Cortex of kidney (tissue), 1 donor: ENCODE measurements at places on chromosomes 7 and 10.

DNA sequence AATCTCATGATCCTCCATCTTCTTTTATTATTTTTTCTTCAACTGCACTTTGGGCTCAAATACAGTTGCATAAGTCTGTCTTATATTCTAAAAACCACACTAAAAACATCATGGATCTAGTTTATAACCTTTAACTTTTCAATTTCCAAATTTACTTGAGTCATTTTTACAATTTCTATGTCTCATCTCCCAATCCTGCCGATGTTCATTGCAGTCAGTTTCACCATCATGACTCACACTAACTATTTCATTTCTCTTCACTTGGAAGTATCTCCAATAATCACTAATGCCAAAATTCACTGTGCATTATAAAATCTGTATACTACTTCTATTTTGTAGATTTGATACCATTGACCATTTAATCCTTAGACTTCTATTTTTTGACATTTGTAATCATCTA lies 806.9 kb upstream of the SORCS1 start:
- DNase-seq: no peak

DNA sequence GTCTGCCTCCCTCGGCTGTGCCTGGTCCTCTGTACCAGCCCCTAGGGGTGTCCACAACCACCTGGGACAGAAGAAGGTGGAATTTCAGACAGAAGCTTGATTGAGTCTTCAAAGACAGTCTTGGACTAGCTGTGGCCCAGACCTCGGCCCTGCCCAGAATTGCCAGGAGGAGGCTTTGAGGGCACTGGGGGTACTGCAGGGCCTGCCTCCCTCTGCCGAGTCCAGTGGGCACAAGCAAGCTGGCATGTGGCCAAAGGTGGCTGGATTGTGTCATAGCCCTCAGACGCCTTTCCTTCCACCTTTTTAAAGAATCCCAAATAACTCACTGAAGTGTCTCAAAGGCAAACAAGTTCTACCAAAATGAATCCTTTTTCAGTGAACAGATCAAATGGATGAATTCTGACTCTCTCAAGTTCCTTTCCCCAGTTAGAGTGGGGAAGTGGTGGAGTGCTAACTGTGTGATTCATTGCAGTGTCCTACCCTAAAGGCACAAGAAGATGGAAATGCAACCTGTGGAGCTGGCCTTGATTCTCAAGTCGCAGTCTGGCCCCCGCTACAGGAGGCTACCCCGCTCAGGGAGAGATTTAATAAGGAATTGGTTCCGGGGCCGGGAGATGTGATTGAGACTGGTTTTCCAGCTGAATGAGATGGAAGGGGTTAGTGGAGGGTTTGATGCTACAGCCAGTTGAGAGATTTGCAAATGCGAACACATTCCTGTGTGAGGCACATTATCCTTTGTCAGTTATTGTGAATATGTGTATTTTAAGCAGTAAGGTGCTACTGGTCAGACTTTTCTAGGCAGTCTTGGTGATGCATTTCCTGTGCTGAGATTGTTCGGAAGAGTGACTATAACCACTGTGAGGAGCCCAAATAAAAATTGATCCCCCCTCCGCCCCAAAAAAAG lies 28.8 kb upstream of the SLC26A4 start:
- DNase-seq: no peak

GRCh38 chr7:100173806-100174495 lies 3.2 kb downstream of the GPC2 start:
- no peak for DNase-seq

GRCh38 chr7:109763611-109764010 lies 1193.9 kb downstream of the DNAJB9 start:
- no peak for DNase-seq

DNA sequence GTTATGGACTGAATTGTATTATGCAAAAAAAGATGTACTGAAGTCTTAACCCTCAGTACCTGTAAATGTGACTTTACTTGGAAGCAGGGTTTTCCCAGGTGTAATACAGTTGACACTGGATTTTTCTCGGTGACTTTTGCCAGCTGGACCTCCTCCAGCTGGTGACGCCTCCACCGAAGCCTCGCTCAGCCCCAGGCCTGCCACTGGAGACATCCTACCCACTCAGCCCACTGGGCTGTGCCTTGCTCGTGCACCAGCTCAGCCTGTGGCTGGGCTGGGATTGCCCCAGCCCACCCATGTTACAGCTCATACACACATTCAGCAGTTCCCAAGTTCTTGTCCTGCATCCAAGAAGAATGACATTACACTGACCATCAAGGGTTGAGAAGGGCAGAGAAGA lies 42.4 kb upstream of the GPR22 start:
- DNase-seq: no peak

DNA sequence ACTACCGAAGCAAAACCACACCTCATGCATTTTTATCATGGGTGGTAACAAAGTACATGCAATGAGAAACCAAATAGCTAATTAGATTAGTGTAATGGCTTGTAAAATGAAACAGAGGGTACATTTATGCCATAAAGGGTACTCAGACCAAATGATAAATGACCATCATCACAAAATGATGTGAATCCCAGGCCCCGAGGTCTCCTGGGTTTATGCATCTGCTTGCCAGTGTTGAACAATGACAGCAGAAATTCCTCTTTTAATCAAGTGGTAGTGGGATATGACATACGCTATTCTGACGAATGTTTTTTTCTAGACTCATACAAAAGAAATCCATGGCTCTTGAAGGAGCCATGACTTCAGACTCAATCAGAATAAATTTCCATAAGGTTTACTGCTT lies 249.5 kb upstream of the SLC26A5 start:
- no peak for DNase-seq

DNA sequence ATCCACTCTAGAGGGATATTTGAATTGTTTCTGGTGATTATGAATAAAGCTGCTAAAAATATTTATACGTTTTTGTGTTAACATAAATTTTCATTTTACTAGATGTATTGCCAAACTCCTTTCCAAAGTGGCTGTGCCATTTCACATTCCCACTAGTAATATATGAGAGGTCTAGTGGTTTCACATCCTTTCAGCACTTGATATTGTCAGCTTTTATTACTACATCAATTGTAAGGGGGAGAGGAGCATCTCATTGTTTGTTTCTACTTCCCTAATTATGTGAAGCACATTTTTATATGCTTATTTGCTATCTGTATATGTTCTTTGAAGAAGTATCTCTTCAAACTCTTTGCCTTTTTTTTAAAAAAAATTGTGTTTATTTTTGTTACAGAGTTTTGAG lies 184.5 kb downstream of the ADK start:
- no peak for DNase-seq

GRCh38 chr10:91541481-91541880 lies 91.4 kb downstream of the PPP1R3C start:
- DNase-seq: no peak

- no peak for DNase-seq
These were observed 156.6 kb downstream of the ADRA2A start for GRCh38 chr10:111233439-111233838.

GRCh38 chr7:23895666-23896096 lies 185.7 kb downstream of the STK31 start:
- DNase-seq: no peak

DNA sequence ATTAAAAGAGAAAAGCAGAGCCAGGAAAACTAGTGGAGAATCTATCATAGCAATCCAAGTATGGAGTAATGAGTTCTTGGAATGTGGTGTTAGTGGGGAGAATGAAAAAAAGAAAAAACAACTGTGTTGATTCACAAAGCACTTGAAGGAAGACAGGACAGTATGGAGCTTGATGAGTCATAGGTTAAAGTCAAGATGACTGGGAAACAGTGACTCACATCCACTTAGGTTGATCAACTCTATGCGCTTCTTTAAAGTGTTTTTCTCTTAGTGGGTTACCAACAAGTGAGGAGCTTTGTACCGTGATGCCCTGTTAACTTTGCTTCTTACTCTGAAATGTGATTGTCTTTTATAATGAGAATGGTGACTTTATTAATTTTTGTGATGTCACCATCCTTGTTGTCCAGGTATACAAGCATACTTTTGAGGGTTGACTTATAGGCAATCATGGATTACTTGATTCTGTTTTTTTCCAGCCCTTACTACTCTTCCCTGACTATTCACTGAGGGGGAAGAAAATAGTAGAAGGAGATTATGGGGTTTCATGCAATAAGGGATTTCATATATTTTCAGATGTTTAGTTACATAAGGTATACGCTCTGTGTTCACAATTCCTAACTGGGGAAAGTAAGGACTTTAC lies 32.1 kb upstream of the MDFIC start:
- no peak for DNase-seq

GRCh38 chr10:24866604-24867583 lies 85.5 kb downstream of the PRTFDC1 start:
- no peak for DNase-seq

GRCh38 chr10:5968681-5969453 lies 8.5 kb downstream of the IL15RA start:
- no peak for DNase-seq

DNA sequence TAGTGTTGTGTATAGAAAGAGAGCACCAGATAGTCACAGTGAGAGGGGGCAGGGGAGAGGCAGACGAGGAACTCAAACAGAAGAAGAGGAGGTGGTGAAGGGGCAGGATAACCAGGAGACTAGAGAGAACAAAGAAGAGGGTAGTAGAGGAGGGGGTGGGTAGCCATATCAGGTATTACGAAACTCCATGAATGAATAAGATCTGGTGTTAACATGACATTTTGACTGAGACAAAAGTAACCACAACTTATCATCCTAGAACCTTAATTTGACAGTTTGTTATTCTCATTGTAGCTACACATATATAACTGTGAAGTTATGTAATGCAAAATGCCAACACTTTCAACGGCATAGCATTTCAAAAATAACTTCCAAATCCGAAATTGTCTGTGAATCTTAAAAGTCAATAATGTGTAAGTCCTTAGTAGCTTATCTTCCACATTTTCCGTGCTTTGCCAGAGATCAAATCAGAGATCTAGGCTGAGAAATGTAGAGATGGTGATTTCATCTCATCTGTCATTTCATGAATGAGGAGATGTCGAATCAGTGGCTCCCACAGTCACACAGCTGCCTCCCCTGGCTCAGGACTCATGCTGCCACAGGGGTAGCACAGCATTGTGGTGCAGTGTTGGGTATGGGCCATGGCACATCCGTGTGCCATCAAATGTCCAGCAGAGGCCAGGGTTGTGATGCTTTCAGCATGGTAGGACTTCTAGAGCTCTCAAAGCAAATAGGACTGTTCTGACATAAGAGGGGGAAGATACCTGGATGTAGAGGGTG lies 202.1 kb downstream of the HECW1 start:
- DNase-seq: no peak

GRCh38 chr7:151223728-151224127 lies 3.3 kb downstream of the ABCF2 start:
- DNase-seq: no peak

GRCh38 chr10:92103376-92104090 lies 180.0 kb downstream of the BTAF1 start:
- no peak for DNase-seq

DNA sequence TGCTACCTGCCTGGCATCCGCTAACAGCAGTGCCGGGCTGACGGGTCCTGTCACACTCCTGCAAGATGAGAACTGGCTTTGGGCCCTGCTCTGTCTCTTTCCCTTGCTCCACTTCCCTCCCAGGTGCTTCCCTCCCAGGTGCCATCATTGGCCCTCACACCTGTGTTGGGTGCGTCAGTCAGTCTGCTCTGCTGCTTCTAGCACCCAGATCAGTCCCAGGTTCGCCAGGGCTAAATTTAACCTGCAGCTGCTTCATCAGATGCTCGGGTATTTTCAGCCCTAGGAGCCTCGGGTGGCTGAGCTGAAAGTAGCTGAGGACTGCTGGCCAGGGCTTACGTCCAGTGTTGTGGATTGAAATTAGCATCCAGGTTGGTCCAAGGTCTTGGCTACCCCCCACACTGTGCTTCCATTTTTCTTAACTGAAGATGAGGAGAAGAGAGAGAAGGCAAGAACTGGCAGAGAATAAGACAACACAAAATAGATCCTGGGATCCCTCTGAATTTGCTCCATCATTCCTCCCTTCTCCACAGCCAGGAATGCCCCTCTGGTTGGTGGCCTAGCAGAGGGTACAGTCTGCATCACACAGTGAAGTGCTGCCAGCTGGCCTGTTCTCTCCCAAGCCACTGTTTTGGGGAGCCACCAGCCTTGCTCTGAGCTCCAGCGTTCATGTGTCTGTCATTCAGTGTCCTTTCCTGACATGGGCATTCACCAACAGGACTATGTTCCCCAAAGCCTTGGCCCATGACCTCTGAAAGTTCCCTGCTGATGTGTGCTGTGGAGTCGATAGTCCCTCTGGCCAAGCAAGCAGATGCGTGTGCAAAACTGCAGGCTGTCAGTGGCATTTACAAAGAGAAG lies 65.9 kb upstream of the SYPL1 start:
- no peak for DNase-seq
